Myometrial cell (primary cell): ENCODE measurements at places on chromosomes 11 and 22. TPM values are rescaled to one million over a fixed set of nuclear protein-coding genes. Genes with fewer than 3 reads are reported as not detected.

The C22orf31 gene
- not detected in 2 replicates for total RNA-seq

The ST14 gene
- total RNA-seq: not detected in 2 replicates

The PATE4 gene
- not detected in 2 replicates for total RNA-seq

The ZNF143 gene
- total RNA-seq: 11.5 and 13.8 TPM in 2 replicates

The TIMP3 gene
- total RNA-seq: 35.2 and 40.6 TPM in 2 replicates

The KCNK4 gene
- total RNA-seq: 0.35 TPM in 1 of 2 replicates, not detected in the other

The OR6A2 gene
- total RNA-seq: not detected in 2 replicates

The CHADL gene
- 0.29 and 0.89 TPM in 2 replicates for total RNA-seq

The ACER3 gene
- 6.3 and 16.8 TPM in 2 replicates for total RNA-seq

The PTPN5 gene
- not detected in 2 replicates for total RNA-seq

The DDI1 gene
- total RNA-seq: not detected in 2 replicates

The SPON1 gene
- total RNA-seq: not detected in 2 replicates

The GSTT2 gene
- total RNA-seq: 1.2 TPM in 1 of 2 replicates, not detected in the other

The FAM118B gene
- 30.1 and 31.1 TPM in 2 replicates for total RNA-seq

The TPBGL gene
- not detected in 2 replicates for total RNA-seq

The TBX1 gene
- not detected in 2 replicates for total RNA-seq

The EFCAB6 gene
- total RNA-seq: 1.7 and 1.9 TPM in 2 replicates

The RASD2 gene
- under 0.01 TPM in 1 of 2 replicates, not detected in the other for total RNA-seq

The B3GAT3 gene
- total RNA-seq: 48.4 and 56.2 TPM in 2 replicates

The MISFA gene
- not detected in 2 replicates for total RNA-seq

The CHRM1 gene
- total RNA-seq: not detected in 2 replicates

The MUC6 gene
- total RNA-seq: not detected in 2 replicates

The SOX10 gene
- not detected in 2 replicates for total RNA-seq

The SCGB2A2 gene
- not detected in 2 replicates for total RNA-seq

The PANX3 gene
- total RNA-seq: not detected in 2 replicates

The UBQLNL gene
- not detected in 2 replicates for total RNA-seq

The UBASH3B gene
- 13.3 and 21.3 TPM in 2 replicates for total RNA-seq

The POU2AF2 gene
- not detected in 2 replicates for total RNA-seq

The UBE2L6 gene
- total RNA-seq: 66.6 and 96.0 TPM in 2 replicates

The SERGEF gene
- total RNA-seq: 9.8 and 14.4 TPM in 2 replicates

The P2RX6 gene
- 1.2 TPM in 1 of 2 replicates, not detected in the other for total RNA-seq

The CYTH4 gene
- 0.53 and 1.2 TPM in 2 replicates for total RNA-seq

The RAG1 gene
- 0.29 and 0.89 TPM in 2 replicates for total RNA-seq

The OVCH2 gene
- total RNA-seq: not detected in 2 replicates

The KRTAP5-9 gene
- not detected in 2 replicates for total RNA-seq

The NPTXR gene
- total RNA-seq: under 0.01 and 0.18 TPM in 2 replicates

The DPAGT1 gene
- total RNA-seq: 21.9 and 27.5 TPM in 2 replicates

The SCGB1D2 gene
- not detected in 2 replicates for total RNA-seq

The MYO7A gene
- not detected in 2 replicates for total RNA-seq

The CEND1 gene
- total RNA-seq: 0.89 and 3.5 TPM in 2 replicates
